Dermis microvascular lymphatic vessel endothelial cell (primary cell): ENCODE measurements at places on chromosomes 5 and 9.

DNA sequence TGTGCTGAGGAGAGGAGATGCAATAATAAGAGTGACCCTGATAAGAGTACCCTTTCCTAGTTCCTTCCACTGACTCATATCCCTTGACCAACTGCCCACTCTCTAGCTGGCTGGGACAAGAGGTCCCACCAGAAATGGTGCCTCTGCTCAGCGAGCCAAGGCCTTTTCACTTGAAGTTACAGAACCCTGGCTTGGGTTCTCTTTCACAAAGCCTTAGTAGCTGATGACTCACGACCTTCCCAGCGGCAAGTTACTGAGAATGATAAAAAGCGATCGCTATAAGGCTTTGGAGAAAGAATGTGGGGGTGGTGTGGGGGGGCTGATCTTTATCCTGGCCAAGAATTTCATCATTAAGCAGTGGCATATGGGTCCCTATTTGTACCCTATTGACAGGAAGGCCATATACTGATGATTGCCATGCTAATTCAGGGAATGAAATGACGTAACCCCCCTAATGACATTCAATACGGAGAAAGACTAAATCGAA is 90.3 kb downstream of the FBXO38 start:
- no peak for DNase-seq

GRCh38 chr9:37381094-37381741 is 41.3 kb upstream of the GRHPR start:
- DNase-seq, result no peak

DNA sequence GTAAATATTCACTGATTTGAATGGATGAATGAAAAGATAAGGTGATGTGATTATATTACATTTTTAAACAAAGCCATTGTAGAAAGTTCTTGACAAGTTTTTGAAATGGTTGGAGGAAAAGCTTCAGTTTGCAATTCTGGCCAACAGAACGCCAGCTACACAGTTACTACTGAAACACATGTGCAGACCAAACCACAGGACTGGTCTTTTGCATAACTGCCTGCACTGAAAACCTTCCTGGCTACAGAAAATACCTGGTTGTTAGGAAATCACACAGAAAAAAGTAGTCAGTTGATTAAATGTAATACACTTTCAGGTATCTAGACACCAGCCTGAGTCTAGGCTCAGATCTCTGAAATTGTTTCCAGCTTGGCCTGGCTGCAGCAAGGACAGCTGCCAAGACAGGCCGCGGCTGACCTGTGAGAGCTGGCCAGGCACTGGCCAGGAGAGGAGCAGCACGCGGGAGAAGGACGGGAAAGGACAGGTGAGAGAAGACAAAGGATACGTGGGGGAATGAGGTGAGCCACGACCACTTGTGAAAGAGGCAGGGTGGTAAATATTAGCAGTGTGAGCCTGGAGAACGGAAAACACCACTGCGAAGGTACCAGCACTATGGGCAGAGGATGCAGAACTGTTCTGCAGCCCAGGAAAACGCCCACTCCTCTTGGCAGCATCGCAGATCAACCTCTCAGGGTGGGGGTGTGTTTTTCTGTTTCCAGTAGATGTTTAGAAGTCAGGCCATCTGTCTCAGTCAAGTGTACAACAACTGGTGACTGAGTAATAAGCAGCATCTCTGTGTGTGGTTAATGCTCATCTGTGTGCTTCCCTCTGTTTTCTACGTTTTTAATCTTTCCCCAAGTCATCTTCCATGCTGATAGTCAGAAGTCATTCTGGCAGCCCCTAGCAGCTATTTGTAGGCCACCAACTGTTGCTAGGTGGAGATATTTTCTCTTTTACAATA is 137.4 kb downstream of the SCAMP1 start:
- no peak for DNase-seq

DNA sequence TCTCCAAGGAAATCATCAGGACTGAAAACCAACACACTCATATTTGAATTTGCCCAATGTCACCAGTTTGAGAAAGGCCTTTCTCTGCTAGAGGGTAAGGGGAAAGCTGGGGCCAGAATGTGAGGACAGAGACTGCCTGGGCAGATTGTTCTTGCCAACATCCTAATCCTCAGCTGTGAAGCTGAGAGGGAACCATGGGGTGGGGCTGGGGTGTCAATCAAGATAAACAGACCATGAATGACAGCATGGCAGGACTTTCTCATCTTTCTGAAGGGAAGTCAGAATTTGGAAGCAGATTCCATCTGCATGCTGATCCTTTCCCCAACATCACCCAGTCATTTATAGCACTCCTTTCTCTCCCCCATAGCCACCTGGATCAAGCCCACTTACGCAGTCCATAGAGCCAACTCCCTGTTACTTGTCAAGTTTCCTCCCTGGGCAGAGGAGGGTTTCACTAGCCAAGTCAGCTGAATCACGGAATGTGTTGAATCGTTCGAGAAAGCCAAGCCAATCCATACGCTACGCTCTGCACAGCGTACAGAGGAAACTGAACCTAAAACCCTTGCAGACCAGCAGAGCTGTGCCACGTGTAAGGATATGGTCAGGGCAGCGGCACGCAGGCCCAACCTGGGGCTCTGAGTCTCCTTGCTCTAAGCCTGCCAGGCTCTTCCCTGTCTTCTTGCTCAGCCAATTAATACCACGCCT is 14.9 kb downstream of the GLDC start:
- no peak for DNase-seq

- peak; percentile 76 for DNase-seq
These were observed 4.4 kb upstream of the SSBP2 start for GRCh38 chr5:81755320-81755719.

GRCh38 chr5:36692791-36693763 is 86.7 kb downstream of the SLC1A3 start:
- peak; percentile 45 for DNase-seq

- DNase-seq, result no peak
These were observed 199.3 kb downstream of the SGCD start for GRCh38 chr5:156526081-156526925.

- DNase-seq, result peak; percentile 34
These were observed 11.3 kb upstream of the DIPK1B start for GRCh38 chr9:136700959-136701667.

DNA sequence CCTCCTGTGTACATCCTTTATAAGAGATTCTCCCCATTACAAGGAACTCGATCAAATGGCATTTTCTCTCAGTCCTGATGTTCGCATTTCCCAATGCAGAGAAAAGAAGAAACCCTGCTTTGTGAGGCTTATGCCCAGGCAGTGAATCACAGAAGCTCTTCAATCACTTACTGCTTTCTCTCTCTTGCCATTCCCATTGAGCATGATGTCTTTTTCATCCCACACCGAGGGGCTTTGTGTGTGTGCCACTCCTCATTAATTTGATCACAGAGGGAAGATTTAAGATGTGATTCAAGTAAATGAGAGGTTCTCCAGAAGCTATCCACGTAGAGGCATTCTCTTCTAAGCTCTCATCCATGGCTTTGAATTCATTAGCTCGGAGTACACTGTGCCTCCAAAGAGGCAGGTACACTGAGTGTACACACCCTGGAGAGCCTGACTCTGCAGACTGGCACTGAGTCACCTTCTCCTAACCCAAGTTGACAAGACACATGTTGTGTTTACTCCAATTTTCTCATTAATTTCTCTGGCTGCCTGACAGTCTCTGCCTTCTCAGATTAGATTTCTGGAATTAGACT is 45.4 kb downstream of the MFAP3 start:
- DNase-seq, result no peak

- no peak for DNase-seq
These were observed 318.0 kb downstream of the PSAT1 start for GRCh38 chr9:78614892-78615291.

DNA sequence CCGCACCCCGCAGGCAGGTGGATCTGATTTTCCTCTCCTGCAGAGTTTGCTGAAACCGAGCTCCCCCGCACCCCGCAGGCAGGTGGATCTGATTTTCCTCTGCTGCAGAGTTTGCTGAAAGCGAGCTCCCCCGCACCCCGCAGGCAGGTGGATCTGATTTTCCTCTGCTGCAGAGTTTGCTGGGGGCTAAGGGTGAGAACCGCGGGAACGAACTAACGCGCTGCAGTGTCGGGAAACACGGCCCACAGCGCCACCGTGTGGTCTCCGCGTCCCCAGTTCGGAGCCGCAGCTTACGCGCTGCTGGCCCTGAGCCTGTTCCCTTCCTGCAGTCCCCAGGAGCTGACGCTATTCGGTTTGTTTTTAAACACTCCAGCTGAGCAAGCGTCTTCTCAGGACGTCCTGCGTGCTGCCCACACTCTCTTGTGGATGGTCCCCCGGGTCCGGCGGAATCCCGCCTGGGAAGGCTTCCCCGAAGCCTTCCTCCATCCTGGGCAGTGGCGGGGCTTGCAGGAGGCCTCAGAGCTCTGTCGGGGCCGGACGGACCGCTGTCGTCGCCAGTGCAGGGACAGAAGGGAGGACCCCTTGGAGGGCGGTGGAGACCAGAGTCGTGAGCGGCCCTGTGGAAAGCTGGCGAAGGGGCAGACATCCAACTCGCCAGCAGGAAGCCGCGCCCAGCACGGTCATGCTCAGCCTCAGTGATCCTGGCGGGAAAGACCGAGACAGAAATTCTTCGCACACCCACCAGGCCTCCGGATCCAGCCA is 121.2 kb upstream of the LPCAT1 start:
- peak; percentile 60 for DNase-seq

- DNase-seq, result no peak
These were observed 747.1 kb downstream of the CETN3 start for GRCh38 chr5:89662499-89662898.

- no peak for DNase-seq
These were observed 104.3 kb downstream of the PHF2 start for GRCh38 chr9:93680443-93681268.

DNA sequence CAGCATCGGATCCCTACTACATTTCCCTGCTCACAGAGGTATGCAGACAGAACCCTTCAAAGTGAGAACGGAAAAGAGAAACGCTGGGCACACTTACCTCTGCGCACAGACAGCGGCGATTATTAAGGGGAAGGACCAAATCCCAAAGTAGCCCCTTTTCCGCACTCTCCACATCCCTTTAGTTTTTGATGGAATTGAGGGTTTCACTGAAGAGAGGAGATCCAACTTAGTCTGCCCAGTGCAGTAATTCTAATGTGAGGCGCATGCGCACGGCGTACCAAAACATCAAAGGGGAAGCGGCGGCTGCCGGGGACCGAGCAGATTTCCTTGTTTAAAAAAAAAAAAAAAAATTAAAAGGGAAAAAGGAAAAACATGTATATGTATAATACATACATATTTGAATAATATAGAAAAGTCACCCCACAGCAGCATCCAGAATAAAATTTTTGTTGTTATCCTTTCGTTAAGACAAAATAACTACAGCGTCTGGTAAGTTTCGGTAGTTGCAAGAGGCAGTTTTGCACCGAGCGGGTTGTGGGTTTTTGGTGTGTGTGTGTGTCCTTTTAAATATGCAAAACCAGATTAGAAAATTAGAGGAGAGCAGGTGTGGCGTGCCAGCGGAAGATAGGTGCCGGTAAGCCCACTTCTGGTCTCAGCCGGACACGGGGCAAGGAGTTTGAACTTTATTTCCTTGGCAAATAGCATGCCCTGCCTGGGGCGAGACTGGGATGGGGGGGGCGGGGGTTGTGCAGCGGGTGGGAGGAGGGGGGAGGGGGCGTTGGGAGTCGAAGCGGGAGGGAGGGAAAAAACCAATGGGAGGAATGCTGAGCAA is at the start of gene GABRB2:
TSS of gene GABRB2 (minus strand) at position 256 of the 832 bp plus-strand sequence. CDS start at position 174, 82 bp downstream.
- peak; percentile 31 for DNase-seq

DNA sequence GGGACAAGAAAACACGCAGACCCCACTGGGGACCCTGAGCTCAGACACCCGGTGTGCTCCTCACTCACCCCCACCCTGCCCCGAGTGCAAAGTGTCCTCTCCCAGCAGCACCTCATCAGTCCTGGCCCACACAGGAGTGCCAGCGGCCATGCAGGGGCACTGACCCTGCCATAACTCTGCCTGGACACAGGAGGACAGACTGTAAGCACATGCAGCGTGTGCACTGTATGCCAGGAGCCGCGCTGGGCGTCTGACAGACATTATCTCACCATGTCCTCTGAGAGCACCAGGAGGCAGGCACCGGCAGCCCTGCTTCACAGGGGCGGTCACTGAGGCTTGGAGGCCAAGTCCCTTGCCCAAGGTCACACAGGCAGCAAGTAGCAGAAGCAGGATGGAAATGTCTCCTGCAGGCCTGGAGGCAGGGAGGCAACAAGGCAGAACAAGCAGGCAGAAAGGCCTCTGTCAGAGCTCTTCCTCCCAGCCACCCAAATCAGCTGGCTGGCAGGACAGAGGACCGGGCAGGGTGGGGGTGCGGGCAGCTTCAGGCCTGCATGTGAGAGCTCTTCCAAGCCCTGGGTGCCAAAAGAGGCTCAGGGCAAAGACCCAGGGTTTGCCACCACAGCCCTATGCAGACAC is 8.4 kb downstream of the EEIG1 start:
- DNase-seq, result no peak

DNA sequence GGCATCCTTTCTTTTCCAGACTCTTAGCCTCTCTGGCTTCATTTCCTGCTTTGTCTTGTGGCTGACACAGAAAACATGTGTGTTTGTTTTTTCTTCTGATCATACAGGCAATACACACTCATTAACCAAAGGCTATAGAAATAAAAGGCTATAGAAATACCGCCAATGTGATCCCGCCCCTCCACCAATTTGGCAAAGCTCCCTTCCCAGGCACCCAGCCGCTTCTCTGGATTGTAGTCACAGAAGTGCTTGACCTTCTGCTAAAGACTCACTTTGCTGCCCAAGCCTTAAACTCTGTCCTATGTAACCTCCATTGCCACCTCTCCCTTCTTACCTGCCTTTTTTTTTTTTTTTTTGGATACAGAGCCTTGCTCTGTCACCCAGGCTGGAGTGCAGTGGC is 5.3 kb downstream of the TXNDC15 start:
- DNase-seq, result no peak

DNA sequence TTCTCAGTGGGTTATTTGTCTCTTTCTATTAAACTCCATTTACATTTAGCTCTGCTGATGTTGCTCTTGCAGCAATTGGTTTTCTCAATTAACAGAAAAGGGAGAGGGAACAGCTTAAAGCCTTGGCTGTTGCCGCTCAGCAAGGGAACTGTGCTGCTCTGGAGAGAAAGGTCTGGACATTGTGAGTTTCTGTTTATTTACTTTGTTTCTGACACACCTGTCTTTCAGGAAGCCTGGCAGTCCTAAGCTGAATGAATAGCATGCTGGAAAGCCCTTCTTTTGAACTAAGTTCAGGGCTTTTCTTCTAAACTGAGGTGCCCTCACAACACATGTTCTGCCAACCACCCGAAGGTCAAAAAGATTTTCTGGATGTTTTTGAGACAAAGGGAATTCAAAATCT is 491.9 kb downstream of the PDE4D start:
- peak; percentile 32 for DNase-seq

- DNase-seq, result no peak
These were observed 539 bp downstream of the ARRDC3 start for GRCh38 chr5:91382530-91383026.
